NCI-H1048 (cell line): ENCODE measurements at places on chromosomes 7 and 10.

DNA sequence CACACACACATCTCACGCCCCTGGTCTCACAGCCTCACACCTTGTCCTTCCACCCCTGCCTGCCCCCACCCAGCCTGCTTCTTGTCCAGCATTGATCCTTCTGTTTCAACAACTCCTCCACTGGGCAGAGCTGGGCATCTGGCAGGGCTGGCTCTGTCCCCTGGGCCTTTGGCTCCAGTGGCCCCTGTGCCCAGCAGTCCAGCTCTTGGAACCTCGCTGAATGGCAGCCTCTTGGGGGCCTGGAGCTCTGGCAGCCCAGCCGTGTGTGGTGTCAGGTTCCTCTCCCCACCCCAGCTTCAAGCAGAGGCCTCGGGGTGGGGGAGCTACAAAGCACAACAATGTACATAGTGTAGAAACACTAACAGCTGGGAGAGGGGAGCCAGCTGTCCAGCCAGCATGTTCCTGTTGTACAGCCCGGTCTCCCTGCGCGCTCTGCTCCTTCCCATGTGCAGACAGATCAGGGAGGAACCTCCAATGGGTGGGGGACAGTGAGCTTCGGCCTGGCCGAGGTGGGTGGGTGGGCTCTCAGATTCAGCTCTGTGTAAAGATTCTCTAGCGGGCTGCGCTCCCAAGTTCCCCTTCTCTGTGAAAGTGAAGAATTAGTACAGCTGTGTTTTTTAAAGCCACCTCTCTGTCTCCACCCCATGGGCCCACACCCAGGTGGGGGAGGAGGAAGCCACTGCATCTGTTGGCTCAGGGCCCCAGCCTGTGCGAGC is 19.4 kb downstream of the ZMIZ2 start:
- DNase-seq: no peak

- DNase-seq: no peak
These were observed 354.5 kb downstream of the TFEC start for GRCh38 chr7:115676080-115676479.

- no peak for DNase-seq
These were observed 38.9 kb downstream of the HK1 start for GRCh38 chr10:69317175-69317604.

- no peak for DNase-seq
These were observed 337 bp downstream of the TRIL start for GRCh38 chr7:28957751-28958234.

GRCh38 chr7:111783854-111784253 is 221.6 kb upstream of the IMMP2L start:
- no peak for DNase-seq
